H54 (cell line): ENCODE measurements at places on chromosomes 4 and X.

DNA sequence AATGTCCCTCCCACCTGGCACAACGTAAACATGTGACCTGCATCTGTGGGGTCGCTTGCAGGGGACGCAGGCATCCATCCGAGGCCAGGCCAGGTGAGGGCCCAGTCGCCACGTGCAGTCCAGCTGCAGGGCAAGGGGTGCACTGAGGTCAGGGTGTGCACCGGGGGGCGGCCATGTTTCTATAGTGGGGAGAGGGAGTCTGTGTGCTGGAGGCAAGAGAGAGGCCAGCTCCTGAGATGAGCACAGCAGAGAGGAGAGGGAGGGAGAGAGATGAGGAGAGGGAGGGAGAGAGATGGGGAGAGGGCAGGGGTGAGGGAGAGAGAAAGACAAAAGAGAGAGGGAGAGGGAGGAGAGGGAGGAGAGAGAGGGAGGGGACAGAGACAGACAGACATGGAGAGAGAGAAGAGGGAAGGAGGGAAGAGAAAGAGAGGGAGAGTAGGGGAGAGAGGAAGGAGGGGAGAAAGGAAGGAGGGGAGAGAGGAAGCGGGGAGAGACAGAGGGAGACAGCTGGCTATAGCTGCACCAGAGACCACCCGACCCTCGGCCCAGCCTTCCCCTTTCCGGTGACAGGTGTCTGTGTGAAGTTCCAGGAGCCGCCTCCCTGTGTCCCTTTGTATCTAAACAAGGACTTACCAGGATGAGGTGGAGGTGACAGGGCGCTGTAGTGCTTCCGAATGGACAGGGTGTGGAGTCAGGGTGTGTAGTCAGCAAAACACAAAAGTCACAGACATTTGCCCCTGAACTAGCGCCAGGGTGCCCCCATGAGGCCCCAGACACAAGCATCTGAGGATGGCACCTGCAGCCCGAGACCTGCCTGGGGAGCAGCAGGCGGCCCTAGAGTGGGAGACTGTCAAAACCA lies 68.7 kb downstream of the ADRA2C start:
- no peak for DNase-seq

- DNase-seq = no peak
These were observed 85.9 kb downstream of the GBA3 start for GRCh38 chr4:22778547-22779163.

- DNase-seq = no peak
These were observed 68.5 kb upstream of the MAP9 start for GRCh38 chr4:155445306-155445705.

- DNase-seq = no peak
These were observed 4.2 kb upstream of the PKD2 start for GRCh38 chr4:88003261-88003660.

GRCh38 chrX:153828723-153829548 lies 1.4 kb downstream of the PDZD4 start:
- DNase-seq = no peak

DNA sequence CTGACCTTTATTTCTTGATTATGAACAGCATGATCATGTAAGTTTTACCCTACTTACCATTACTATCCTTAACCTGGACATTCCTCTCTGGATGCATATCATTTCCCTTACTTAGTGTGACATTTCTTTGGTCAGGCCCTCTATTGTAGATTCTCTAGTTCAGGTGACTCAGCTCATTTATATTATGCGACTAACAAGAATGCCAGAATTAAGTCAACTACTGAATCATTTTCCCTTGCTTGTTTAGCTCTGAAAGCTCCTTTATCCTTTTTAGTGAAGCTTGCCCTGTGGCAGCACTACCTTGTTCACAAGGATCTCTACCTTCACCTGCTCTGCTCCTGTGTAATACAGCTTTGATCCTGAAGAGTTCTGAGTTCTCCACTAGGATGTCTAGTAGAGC lies 15.1 kb upstream of the UGT2B17 start:
- no peak for DNase-seq

DNA sequence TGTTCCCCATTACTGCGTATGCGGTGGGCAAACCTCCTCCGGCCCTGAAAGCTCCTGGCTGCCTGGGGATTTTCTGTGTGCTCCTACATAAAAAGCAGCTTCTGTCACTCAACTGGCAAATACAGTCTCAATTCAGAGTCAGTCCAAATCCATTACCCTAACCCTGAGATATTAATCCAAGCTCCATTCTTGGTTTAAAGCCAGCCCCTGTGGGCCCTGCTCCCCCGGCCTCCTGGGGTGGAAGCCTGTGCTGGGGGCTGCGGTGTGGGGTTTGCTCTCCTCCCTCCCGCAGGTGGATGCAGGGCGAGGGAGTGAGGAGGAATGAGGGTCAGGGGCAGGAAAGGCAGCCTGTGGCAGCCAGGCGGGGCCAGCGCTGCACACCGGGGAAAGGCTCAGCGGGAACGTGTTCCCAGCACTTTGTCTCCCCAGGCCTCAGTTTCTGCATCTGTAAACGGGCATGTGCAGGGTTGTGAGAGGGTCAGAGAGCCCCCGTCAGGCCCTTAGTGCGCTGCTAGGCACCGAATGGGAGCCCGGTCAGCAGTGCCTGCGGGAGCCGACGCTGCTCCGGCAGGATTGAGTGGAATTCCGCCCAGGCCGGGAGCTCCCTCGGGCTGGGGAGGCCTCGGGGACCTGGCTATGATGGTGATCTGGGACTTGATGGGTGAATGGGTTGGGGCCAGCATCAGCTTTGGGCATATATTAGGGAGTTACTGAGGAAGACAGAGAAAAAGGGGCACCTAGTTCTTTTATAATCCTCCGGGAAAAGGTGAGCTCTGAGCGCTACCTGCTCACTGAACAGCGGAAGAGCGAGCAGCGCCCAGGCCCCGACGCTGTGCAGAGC lies 6.3 kb upstream of the RGS12 start:
- DNase-seq = no peak

DNA sequence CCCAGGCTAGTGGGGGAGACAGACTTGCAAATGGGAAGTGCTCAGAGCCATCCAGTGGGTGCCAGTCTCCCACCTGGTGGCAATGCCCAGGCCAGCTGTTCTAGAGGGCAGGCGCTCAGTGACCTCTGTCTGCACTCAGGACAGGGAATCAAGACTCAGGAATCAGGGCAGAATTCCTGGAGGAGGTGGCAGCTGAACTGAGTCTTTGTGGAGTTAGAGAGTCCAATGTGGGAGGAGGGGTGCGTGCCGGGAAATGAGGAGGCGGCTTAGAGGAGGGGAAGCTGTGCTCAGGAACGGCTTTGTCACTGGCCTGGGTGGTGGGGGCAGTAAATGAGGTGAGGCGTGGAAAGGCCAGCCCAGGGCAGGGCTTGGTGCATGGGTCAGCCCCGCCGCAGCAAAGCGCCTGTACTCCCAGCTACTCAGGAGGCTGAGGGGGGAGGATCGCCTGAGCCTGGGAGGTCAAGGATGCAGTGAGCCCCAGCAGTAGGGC lies 31.3 kb upstream of the SORCS2 start:
- DNase-seq = no peak

GRCh38 chr4:7278071-7278765 lies 85.9 kb downstream of the SORCS2 start:
- no peak for DNase-seq

DNA sequence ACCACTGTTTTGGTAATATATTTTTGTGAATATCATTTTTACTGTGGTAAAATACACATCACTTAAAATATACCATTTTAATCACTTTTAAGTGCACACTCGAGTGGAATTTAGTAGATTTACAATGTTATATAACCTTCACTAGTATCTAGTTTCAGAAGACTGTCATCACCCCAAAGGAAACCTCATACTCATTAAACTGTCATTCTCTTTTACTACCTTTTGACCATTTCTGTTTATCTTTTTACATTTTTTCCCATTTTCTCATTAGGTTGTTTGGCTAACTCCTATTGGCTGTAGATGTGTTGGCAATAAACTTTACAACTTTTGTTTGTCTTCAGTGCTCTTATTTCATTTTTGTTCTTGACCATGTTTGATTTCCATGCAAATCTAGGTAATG lies 1168.3 kb upstream of the PCDH7 start:
- no peak for DNase-seq

GRCh38 chr4:88382621-88383020 lies 4.0 kb downstream of the HERC6 start:
- DNase-seq = no peak

- no peak for DNase-seq
These were observed 1.3 kb downstream of the TCEAL8 start for GRCh38 chrX:103253608-103254007.

DNA sequence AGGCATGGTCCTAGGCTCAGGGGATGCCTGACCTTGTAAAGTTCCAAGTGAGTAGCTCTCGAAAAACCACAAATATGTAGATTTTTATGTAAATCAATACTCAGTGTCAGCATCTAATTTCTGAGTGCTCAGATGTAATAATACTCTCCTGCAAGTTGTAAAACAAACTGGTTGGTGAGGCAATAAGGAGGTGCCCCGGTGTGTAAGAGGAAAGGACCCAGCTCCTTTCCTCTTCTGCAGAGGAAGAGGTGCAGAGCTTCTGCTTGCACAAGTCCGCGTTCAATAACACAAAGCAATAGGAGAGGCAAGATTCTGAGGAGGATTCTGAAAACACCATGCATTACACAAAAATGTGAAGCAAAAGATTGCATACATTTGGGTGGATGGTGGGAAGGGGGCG lies 43.6 kb upstream of the ENPP6 start:
- DNase-seq = no peak

DNA sequence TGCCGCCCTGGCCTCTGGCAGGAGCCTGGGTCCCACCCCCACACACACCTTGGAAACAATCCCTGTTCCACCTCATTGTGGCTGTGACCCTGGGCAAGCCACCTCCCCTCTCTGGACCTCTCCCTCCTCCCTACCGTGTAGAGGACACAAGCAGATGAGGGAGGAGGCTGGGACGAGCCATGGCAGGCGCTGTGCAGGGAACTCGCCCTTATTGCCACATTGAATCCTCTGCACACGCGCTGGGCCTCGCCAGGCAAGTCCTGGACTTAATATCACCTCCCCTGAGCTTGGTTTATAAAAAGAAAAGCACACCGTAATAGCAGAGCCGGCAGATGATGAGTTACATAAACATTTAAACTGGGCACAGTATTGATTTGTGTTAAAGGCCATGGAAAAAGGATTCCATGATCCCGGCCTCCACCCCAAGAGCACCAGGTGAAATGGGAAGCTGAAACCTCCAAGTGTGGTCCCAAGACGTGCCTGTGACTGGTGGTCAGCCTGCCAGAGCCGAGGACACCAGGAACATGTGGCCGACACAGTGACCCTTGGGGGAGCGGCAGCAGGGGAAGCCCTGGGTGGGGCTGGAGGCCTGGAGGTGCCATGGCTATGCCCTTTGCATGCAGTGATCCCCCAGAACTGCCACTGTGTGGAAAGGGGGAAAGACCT lies 81.1 kb downstream of the PPP2R2C start:
- no peak for DNase-seq
